ENCODE measurements at places on chromosomes 7 and 10.
A peak's percentile ranks its signal among the peaks of the same experiment; 100 is the strongest.

DNA sequence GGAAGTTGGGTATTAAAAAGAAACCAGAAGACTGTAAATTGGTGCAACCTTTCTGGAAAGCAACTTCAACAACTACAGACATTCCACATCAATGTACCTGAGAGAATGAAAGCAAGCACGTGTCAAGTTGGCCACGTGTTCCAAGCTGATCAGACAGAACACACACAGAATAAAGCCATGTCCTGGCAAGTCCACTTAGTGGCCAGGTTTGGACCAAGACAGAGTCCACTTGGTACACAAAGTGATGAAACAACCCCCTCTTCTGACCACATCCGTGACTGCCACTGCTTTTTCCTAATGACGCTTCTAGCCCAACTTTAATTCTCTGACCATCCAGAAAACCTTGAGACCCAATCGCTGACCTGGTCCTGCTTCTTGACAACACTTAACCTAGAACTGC, 109.4 kb downstream of the ABLIM1 start:
- no peak for DNase-seq

- DNase-seq, result peak; percentile 22
These were observed 1.4 kb downstream of the LANCL2 start for GRCh38 chr7:55366461-55367070.

DNA sequence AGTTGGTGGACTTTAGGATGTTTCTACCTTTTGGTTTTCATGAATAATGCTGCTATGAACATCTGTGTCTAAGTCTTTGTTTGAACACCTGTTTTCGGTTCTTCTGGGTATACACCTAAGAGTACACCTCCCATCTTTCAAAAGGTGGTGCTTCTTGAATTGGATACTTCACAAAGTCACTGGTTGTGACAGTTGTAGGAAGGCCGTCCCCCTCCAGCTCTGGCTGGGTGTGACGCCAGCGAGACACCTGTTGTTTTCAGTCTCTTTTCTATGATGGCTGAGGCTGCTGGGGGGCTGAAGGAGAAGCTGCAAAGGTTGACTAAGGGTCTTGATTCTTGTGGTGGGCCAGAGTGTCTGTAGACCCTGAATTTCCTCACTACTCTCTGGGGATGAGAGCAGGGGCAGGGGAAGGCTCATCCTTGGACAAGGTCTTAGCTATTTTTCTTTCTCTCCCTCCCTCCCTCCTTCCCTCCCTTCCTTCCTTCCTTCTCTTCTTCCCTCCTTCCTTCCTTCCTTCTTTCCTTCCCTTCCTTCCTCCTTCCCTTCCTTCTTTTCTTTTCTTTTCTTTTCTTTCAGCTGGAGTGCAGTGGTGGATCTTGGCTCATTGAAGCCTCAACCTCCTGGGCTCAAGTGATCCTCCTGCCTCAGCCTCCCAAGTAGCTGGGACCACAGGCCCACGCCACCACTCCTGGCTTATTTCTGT, 5.6 kb downstream of the NEURL1 start:
- no peak for DNase-seq

DNA sequence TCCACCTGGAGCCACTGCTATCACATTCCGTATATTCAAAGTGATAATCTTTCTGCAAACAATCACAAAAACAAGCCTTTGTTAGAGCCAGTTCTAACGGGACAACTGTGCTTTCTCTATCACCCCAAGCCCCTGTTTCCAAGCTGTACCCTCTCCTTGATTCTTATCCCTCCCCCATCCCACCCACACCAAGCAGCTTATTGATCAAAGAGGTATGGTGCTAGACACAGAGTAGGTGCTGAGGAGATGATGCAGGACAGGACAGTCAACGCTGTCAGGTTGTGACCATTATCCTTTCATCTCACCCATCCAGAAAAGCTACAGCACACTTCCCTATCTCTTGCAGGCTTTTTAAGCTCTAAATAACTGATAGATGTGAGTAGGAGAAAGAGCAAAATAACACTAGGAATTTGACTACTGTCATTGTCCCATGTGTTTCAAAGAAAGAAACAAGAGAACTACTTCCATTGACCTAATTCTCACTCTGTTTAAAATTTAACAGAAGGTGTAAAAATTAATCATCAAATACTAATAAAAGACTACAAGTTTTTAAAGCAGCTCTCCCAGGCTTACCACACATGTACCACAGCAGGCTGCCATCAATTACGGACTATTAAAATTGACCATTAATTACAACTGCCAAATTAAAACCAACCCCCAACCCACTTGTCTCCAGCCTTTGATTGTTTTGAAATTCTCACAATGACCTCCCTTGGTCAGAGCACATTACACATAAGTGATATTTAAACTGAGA, 94.3 kb downstream of the ELAPOR2 start:
- no peak for DNase-seq

- no peak for DNase-seq
These were observed 19.1 kb upstream of the SVOPL start for GRCh38 chr7:138720286-138720685.

DNA sequence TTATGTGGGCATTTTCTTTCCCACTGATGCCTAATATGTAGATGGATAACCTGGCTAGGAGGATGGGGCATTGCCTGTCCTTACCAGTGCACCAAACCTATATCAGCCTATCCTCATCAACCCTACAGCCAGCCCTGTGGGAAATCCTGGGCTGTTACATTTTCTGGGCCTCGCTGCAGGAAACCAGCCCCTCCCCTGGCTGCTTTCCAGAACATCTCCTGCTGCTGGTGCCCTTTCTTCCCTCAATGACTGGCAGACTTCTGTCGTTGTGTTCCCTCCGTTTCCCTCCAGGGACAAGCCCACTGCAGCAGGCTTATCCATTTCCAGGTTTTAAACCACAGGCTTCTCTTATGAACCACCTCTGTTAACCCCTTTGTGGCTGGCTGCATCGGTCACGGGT, 486.1 kb upstream of the COBL start:
- no peak for DNase-seq

- no peak for DNase-seq
These were observed 9.8 kb downstream of the CEP41 start for GRCh38 chr7:130430841-130431666.

- DNase-seq, result no peak
These were observed 18.2 kb downstream of the SFTPD start for GRCh38 chr10:79930751-79931150.

GRCh38 chr10:43040482-43041256, 36.2 kb upstream of the RET start:
- DNase-seq, result no peak

- DNase-seq, result no peak
These were observed 43.6 kb downstream of the DNAJB6 start for GRCh38 chr7:157380416-157380815.

DNA sequence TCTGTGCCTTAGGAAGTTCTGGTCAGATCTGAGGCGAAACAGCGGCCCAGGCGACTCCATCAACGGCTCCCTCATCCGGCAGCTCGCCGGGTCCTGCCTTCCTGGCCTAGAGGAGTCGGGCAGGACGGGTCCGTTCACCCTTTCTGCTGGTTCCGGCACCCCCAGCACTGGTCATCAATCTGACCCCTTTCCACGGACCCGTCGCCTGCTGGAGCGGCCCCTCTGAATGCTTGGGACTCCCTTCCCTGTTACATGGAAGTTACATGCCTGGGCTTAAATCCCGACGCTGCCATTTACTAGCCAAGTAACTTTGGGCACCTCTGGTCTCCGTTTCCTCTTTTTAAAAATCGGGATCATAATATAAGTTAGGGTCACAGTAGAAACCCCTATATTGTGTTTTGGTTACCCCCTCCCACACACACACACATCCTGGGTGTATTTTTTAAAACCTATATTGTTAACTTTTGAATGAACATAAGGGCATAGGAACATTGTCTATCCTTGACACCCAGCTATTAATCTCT, 607 bp upstream of the GGCT start:
- DNase-seq, result no peak

Data from stimulated activated CD4-positive, alpha-beta T cell treated with anti-CD3 and anti-CD28 coated beads, Interleukin-12 subunit alpha, Interleukin-12 subunit beta, amount 100 ng/mL, for 4 hours (primary cell).